ENCODE measurements at places on chromosomes 6 and 20. TPM values are rescaled to one million over a fixed set of nuclear protein-coding genes. Genes with fewer than 3 reads are reported as not detected.

- H3K27me3 ChIP-seq, result no peaks in the 10 kb centered on the region
- no peaks in the 10 kb centered on the region for H3K36me3 ChIP-seq
- DNase-seq, result no peak
- no peak overlapping the region for H3K27ac ChIP-seq
- no peaks in the 10 kb centered on the region for H3K4me1 ChIP-seq
- no peak overlapping the region for H3K4me3 ChIP-seq
These were observed 362.2 kb upstream of the BTBD3 start for GRCh38 chr20:11555510-11555909.

DNA sequence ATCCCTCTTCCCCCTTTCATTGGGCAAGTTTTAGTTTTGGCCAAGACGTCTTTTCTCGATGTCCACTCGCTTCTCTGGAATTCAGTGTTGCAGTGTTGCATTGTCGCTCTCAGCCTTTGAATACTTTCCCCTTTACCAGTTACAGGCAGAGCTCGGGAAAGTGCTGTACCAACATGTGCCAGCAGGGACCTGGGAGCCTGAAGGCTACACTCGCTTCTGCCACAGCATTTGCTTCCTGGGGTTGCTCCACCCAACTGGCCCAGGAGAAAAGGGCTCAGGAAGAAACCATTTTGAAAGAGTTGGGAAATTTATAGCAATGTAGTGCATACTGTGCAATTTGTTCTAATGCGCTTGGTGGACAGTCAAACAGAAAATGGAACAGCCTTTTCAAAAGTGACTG is 78.6 kb downstream of the LINC00237 start:
- DNase-seq, result no peak
- H3K36me3 ChIP-seq, result no peaks in the 10 kb centered on the region
- H3K4me1 ChIP-seq, result no peaks in the 10 kb centered on the region
- H3K27me3 ChIP-seq, result peaks cover 14% of the 10 kb centered on the region
- no peak overlapping the region for H3K27ac ChIP-seq

The GSTA3 gene
- total RNA-seq, result not detected

GRCh38 chr6:12720310-12720709 is 3.7 kb downstream of the PHACTR1 start:
- no peaks in the 10 kb centered on the region for H3K4me1 ChIP-seq
- H3K4me3 ChIP-seq, result no peak overlapping the region
- no peak for DNase-seq
- no peak overlapping the region for H3K27ac ChIP-seq
- H3K36me3 ChIP-seq, result no peaks in the 10 kb centered on the region
- peaks cover 8% of the 10 kb centered on the region for H3K27me3 ChIP-seq

The ACOT13 gene
- 37.3 TPM for total RNA-seq

DNA sequence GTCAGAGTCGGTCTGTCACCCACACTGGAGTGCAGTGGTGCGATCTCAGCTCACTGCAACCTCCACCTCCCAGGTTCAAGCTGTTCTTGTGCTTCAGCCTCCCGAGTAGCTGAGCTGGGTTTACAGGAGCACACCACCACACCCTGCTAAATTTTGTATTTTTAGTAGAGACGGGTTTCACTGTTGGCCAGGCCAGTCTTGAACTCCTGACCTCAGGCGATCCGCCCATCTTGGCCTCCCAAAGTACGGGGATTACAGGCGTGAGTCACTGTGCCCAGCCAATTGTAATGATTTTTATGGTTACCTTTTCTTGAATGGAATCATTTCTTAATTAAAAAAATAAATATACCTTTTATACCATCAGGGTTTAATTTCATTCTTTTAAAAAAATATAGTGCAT is 105.7 kb downstream of the MTHFD1L start:
- no peak overlapping the region for H3K27ac ChIP-seq
- H3K4me1 ChIP-seq, result no peaks in the 10 kb centered on the region
- no peak overlapping the region for H3K4me3 ChIP-seq
- DNase-seq, result no peak
- no peaks in the 10 kb centered on the region for H3K27me3 ChIP-seq
- H3K36me3 ChIP-seq, result peaks cover 67% of the 10 kb centered on the region

- H3K27ac ChIP-seq, result no peak overlapping the region
- H3K36me3 ChIP-seq, result no peaks in the 10 kb centered on the region
- H3K4me3 ChIP-seq, result no peak overlapping the region
- no peak for DNase-seq
These were observed 226.1 kb downstream of the QKI start for GRCh38 chr6:163640641-163641040.

The ATP6V1G2 gene
- 2.1 TPM for total RNA-seq

GRCh38 chr20:23050076-23050838 is 785 bp upstream of the THBD start:
- DNase-seq, result peak; percentile 10
- no peak overlapping the region for H3K4me3 ChIP-seq
- H3K27ac ChIP-seq, result no peak overlapping the region
- H3K4me1 ChIP-seq, result peaks cover 5% of the 10 kb centered on the region
- H3K27me3 ChIP-seq, result peaks cover 54% of the 10 kb centered on the region

The EPHA7 gene
- not detected for total RNA-seq

DNA sequence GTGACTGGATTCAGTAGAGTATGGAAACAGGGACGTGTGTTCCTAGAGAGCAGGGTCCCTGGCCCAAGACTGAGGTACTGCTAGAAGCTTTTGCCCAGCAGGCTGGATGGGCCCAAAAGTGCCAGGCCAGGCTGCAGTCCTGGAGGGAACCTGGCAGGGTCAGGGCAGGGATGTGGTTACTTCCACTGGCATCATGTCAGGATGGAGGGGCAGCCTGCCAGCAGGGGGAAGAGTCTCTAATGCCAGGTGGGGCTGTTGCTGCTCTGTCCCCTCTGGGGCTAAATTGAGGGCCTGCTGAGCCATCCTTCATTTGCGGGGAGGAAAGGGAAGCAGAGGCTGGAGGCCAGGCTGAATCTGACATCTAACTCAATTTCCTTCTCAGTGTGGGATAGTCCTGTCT is 17.2 kb downstream of the ZDHHC14 start:
- H3K27me3 ChIP-seq, result no peaks in the 10 kb centered on the region
- H3K4me3 ChIP-seq, result no peak overlapping the region
- H3K4me1 ChIP-seq, result no peaks in the 10 kb centered on the region
- H3K36me3 ChIP-seq, result no peaks in the 10 kb centered on the region
- DNase-seq, result no peak

DNA sequence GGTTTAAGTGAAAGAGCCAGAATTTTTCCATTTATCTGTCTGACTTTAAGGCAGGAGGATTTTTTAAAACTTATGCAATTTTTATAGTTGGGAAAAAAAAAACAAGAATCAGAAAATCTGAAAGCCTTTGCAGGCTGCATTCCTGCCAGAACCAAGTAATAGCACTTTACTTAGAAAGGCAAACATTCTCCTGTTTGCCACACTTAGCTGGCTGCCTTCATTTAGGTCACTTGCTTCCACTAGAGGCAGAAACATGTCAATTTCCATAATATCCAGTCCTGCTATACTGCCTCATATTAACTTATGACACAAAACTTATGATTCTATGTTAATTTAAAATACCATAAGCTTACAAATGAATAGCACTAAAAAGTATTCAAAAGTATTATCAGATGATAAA is 425.8 kb downstream of the FRK start:
- H3K27ac ChIP-seq, result no peak overlapping the region
- no peaks in the 10 kb centered on the region for H3K27me3 ChIP-seq
- no peak for DNase-seq
- no peaks in the 10 kb centered on the region for H3K36me3 ChIP-seq
- no peak overlapping the region for H3K4me3 ChIP-seq
- no peaks in the 10 kb centered on the region for H3K4me1 ChIP-seq

GRCh38 chr20:48723308-48724264 is 104.2 kb downstream of the PREX1 start:
- H3K27me3 ChIP-seq, result no peaks in the 10 kb centered on the region
- peaks cover 11% of the 10 kb centered on the region for H3K36me3 ChIP-seq
- H3K4me1 ChIP-seq, result peaks cover 30% of the 10 kb centered on the region

GRCh38 chr20:25247518-25247955 is 348 bp upstream of the PYGB start:
- no peaks in the 10 kb centered on the region for H3K36me3 ChIP-seq
- peaks cover 3% of the 10 kb centered on the region for H3K27me3 ChIP-seq
- peak overlapping the region; percentile 88 for H3K4me3 ChIP-seq
- no peak overlapping the region for H3K27ac ChIP-seq
- DNase-seq, result peak; percentile 45

The DEFB132 gene
- not detected for total RNA-seq

- H3K4me3 ChIP-seq, result peak overlapping the region; percentile 65
- no peaks in the 10 kb centered on the region for H3K36me3 ChIP-seq
- no peaks in the 10 kb centered on the region for H3K27me3 ChIP-seq
- no peak overlapping the region for H3K27ac ChIP-seq
These were observed 11.3 kb downstream of the STMN3 start for GRCh38 chr20:63641792-63642523.

DNA sequence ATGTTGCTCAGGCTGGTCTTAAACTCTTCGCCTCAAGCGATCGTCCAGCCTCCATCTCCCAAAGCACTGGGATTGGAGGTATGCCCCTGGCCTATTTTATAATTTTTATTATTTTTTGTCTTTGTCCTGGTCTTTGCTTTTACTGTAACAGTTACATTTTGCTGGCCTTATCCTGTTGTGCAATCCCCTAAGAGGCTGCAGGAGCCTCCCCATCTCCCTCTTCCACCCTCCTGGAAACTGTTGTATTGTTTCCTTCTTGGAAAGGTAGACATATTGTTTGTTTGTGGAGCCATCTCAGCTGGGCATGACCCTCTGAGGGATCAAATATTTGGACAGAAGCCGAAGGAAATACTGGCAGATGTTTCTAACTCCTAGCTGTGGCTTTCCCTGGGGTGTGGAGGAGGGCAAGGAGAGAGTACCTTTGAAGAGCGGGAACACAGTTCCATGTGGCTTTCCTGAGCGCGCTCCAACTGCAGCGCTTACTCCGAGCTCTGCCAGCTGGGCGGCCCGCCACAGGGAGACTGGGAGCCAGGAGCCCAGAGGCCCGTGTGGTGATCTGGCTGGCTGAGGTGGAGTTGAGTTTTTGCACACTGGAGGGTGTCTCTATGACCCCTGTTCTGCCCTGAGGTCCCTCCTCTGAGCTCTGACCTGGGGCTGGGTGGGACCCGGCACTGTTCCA is 4.9 kb downstream of the MAPK13 start:
- H3K27me3 ChIP-seq, result no peaks in the 10 kb centered on the region
- peaks cover 59% of the 10 kb centered on the region for H3K36me3 ChIP-seq
- H3K27ac ChIP-seq, result no peak overlapping the region
- no peak for DNase-seq
- peaks cover 36% of the 10 kb centered on the region for H3K4me1 ChIP-seq

GRCh38 chr6:164106345-164106769 is 691.8 kb downstream of the QKI start:
- peak; percentile 22 for DNase-seq
- H3K36me3 ChIP-seq, result no peaks in the 10 kb centered on the region
- no peak overlapping the region for H3K27ac ChIP-seq
- H3K4me3 ChIP-seq, result no peak overlapping the region
- H3K27me3 ChIP-seq, result peaks cover 19% of the 10 kb centered on the region

DNA sequence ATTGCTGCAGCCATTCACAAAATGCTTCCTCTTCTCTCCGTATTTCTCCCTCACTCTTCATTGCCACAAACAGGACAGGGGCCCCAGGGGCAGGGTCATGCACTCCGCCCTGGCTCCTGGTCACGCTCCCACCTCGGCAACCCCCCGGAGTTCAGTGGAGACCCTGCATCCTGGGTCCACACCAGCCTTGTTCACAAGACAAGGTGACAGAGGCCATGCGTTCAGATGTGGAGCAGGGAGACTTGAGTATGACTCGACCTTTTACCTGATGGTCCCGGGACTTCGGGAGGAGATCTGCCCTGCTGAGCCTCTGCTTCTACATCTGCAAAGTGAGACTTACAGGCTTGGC is 49.4 kb downstream of the ANKRD60 start:
- H3K4me1 ChIP-seq, result peaks cover 15% of the 10 kb centered on the region
- no peak overlapping the region for H3K27ac ChIP-seq
- H3K36me3 ChIP-seq, result no peaks in the 10 kb centered on the region
- peak overlapping the region; percentile 18 for H3K4me3 ChIP-seq
- no peak for DNase-seq
- H3K27me3 ChIP-seq, result peaks cover 13% of the 10 kb centered on the region

The CBFA2T2 gene
- 10.9 TPM for total RNA-seq

DNA sequence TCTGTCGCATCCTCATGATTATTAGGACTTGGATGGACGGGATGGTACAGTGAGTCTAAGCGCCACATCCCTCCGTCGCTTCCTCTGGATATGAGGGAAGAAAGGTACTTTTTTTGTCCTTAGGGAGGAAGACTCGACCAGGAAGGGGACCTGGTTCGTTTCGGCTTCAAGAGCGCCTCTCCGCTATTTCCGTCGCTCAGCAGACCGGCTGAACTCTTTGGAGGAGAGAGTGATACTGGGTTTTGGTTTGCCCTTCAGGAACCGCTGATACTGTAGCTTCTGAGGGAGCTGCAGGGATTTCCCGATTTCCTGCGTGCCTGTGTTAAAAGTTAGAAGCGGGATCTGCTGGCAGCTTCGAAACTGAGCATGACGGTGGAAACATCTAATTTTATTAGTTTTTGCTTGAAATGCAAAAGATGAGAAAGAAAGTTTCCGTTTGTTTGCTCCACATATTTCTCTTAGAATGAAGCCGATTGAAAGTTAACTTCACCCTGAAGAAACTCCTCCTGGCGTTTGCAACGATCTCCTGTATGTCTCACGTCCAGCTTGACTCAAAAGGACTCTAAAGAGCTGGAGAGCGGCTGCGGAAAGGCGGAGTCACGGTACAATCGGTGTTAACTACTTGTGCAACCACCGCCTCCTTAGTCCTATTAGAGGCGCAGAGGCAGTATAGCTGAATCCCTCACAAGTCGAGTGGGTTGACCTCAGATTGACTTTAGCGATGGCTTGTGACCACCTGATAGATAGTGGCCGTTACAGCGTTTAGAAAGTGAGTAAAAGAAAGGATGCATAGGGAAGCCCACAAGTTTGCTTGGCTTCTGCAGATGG is 129.4 kb downstream of the TRIM27 start:
- H3K4me3 ChIP-seq, result peak overlapping the region; percentile 42
- peaks cover 80% of the 10 kb centered on the region for H3K27me3 ChIP-seq
- H3K27ac ChIP-seq, result no peak overlapping the region
- peak; percentile 49 for DNase-seq
- peaks cover 4% of the 10 kb centered on the region for H3K36me3 ChIP-seq

- H3K4me3 ChIP-seq, result no peak overlapping the region
- H3K27me3 ChIP-seq, result no peaks in the 10 kb centered on the region
- H3K4me1 ChIP-seq, result no peaks in the 10 kb centered on the region
- no peak overlapping the region for H3K27ac ChIP-seq
- no peaks in the 10 kb centered on the region for H3K36me3 ChIP-seq
These were observed 742.7 kb upstream of the SLC35B3 start for GRCh38 chr6:9178071-9178470.

DNA sequence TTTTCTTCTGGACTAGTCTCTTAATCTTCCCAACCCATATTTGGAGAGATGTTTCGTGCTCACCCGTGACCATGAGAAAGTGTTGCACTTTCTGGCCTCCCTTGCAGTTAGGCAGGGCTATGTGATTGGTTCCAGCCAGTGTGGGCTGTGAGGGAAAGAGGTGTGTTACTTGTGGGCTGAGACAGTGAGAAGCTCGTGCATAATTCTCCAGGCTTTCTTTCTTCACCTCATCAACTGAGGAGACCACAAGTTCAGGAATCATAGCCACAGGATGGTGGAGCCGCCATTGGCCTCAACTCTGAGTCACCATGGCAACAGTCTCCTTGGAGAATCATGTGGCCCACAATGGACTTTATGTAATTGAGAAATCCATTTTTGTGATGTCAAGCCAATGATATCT is 57.5 kb upstream of the FUCA2 start:
- DNase-seq, result no peak
- H3K27me3 ChIP-seq, result no peaks in the 10 kb centered on the region
- no peak overlapping the region for H3K27ac ChIP-seq

Measured in activated CD4-positive, alpha-beta T cell treated with anti-CD3 and anti-CD28 coated beads for 36 hours (primary cell).